ENCODE measurements at places on chromosomes 3 and 15. TPM values are rescaled to one million over a fixed set of nuclear protein-coding genes. Genes with fewer than 3 reads are reported as not detected.

GRCh38 chr3:136512381-136512780 is 239.8 kb downstream of the STAG1 start:
- DNase-seq, result no peak

- no peak for DNase-seq
Measured at GRCh38 chr15:71049706-71050422, 65.4 kb upstream of the THSD4 start.

DNA sequence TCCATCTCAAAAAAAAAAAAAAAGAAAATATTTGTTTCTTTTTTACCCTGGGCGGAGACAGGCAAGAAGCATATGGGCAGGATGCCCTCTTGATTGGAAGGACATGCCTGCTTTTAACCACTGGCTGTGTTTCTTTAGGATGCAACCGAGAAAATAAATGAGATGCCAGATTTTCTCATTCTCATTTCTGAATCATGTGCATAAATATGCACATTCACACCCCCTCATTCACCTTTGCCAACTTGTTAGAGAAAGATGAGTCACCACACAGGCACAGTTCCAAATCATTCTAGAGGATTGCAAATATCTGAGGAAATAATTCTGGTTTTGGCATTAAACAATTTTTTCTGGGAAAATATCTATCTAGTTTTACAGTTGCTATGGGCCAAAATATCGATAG is 3.3 kb downstream of the LIPH start:
- no peak for DNase-seq

SLC22A13 gene
- not detected for total RNA-seq

IVD gene
- 30.4 TPM for total RNA-seq

DNA sequence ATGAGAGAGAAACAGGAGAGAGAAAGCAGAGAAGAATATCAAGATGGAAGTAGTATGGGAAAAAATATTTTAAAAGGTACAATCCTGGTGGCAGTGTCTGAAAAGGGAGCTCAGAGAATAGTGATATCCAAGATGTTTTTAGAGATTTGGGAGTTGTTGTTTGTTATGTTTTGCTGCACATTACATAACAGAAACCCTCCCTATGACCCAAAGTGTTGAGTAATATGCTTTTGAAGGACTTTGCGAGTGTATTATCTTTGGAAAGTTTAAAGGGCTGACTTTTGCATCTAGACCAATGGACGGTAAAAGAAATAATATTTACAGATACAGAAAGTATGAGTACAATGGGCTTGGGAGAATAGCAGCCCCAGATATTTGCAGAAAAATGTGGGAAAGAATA is 759.7 kb downstream of the NTRK3 start:
- DNase-seq, result no peak

GRCh38 chr3:187243933-187244524 is 46.7 kb downstream of the RTP1 start:
- no peak for DNase-seq

DNA sequence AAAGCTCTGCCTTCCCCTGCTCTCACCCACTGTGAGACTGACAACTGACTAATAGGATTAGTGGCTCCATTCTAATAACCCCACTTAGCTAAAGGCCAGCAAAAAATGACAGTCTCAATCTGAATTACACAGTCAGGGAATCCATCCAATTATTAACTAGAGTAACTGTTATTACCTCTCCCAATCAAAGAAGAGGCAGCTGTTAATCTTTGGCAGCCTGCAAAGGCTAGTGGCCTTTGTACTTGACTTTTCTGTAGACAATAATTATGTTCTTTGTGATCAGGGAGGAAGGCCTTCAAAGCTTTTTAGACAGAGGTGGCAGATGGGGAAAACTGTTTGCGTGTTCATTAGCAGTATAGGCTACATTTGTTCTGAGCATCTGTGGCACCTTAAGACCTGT is 177.7 kb downstream of the ISL2 start:
- no peak for DNase-seq

- DNase-seq, result no peak
Measured at GRCh38 chr3:109687626-109688025, 350.3 kb upstream of the DPPA4 start.

DNA sequence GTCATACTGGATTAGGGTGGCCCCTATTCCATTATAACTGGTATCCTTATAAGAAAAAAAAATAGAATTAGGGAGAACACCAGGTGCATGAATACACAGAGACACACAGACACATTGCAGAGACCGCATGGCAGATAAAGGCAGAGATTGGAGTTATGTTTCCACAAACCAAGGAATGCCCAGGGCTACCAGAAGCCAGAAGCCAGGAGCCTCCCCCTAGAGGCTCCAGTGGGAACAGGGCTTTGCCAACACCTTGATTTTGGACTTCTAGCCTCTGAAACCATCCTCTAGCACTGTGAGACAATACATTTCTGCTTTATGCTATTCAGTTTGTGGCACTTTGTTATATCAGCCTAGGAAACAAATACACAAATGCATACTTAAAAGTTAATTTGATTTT is 10.4 kb downstream of the GOLM2 start:
- DNase-seq, result no peak

GRCh38 chr15:91152896-91153581 is 53.0 kb downstream of the SV2B start:
- no peak for DNase-seq

UBA3 gene
- total RNA-seq, result 84.7 TPM

MASP1 gene
- 172 TPM for total RNA-seq

ANKRD63 gene
- total RNA-seq, result not detected

DNA sequence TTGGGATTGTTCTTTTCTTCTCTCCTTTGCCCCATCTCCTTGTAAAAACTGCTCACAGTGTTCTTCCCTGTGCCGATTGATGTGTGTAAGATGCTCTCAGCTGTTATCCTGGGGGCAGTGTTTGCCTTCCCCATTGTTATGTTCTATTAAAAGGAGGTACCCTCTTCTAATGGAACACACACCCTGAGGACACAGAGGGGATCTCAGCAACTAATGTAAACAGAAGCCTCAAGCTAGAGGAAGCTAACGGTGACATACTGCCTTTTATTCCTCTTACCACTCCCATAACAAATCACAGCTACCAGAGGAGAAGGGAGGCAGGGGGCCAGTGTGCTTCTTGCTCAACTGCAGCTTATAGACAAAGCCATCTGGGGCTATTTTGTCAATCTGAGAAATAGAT is 2.2 kb downstream of the TAGLN3 start:
- DNase-seq, result no peak

IL17RE gene
- total RNA-seq, result 15.2 TPM

DNA sequence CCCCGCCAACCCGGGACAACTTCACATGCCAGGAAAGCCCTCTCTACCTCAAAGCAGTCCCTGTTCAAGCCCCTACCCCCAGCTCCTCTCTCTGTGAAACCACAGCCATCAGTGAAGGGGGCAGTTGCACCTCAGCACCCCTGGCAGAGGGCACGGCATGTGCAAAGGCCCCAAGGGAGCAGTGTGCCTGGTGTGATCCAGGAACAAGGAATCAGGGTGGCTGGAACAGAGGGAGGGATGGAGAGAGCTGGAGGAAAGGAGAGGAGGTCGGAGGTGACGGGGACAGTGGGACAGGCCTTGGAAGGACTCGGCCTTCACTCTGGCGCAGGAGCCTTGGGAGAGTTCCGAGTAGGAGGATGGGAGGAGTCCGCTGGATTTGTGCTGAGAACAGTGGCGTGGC is 26.5 kb upstream of the IQSEC1 start:
- no peak for DNase-seq

DNA sequence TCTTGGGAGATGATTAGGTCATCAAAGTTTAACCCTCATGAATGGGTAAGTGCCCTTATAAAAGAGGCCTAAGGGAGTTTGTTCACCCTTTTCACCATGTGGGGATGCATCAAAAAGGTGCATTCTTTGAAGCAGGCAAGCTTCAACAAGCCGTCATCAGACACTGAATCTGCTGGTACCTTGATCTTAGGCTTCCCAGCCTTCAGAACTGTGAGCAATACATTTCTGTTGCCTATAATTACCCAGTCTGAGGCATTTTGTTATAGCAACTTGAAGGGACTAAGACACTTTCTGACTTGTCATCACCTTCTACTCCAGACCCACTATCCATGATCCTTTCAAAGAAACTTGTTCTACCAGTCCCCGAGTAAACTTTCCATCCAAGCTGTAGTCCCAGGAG is 44.6 kb upstream of the LRRC58 start:
- DNase-seq, result no peak

GRCh38 chr3:97899331-97899730 is 72.9 kb downstream of the RIOX2 start:
- DNase-seq, result no peak

DNA sequence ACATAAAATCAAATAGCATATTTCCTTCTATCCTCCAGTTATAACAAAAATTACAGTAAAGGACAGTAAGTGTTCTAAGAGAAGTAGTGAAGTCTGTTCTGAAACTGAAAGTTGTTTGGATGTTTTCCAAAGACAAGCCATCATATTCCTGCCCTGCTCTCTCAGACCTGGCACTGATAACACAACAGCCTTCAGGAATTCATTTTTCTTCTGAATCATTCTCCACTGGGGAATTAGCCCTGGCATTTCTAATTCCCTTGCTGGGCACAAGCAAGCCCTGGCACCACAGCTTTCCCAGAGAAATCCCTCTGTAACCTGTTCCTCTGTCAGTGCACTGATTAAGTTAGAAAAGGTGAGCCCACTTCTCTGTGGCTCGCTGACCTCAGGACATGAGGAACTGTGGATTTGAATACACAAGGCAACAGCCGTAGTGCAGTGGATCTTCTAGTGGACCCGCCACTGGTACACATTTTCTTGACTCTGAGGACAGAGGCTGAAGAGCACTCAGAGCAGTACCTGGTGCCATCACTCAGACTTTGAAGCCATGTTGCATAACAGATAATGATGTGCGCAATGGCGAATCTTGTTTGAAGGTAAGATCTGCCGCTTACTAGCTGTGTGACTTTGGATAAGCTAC is 61.6 kb downstream of the WWTR1 start:
- no peak for DNase-seq

GRCh38 chr15:85415783-85416182 is 35.4 kb downstream of the AKAP13 start:
- no peak for DNase-seq

GOLGA6B gene
- total RNA-seq, result not detected

POPDC2 gene
- total RNA-seq, result 3.4 TPM

DNA sequence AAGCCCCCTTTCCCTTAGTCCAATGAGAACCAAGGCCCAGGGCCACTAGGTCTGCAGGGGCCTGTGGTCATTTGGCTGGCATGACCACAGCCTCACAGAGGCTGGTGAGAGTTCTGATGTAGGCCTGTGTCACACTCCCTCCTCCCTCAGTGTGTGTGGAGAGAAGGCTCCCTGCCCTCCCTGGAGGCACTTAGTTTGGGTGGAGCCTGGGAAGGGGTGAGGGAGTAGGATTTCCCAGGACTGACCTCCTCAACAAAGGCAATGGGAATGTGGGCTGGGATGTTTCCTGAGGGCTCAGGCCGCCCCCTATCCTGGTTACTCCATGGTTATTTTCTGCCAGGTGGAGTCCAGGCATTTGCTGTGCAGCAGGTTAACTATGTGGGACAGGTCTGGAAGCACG is 7.6 kb downstream of the TEX264 start:
- no peak for DNase-seq

DNA sequence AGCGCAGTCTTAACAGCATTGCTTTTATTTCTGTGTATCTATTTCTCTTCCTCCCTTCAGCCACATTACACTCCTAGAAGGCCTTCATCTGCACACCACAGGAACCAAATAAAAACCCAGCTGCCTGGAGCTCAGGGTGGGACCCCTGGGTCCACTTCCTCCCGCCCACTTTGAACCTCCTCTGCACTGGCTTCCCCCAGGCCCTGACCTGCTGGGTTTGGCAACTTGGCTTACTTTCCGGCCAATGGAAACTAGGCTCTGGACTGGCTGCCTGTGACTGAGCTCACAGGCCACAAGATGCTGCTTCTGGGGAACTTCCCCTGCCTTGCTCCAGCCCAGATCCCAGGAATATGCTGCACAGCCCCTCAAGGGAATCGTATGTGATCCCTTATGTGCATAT is 89.8 kb downstream of the SEMA5B start:
- DNase-seq, result no peak

GRCh38 chr3:146334151-146334550 is 83.2 kb upstream of the PLSCR4 start:
- no peak for DNase-seq

- no peak for DNase-seq
Measured at GRCh38 chr3:58073301-58074108, 65.3 kb downstream of the FLNB start.

DNA sequence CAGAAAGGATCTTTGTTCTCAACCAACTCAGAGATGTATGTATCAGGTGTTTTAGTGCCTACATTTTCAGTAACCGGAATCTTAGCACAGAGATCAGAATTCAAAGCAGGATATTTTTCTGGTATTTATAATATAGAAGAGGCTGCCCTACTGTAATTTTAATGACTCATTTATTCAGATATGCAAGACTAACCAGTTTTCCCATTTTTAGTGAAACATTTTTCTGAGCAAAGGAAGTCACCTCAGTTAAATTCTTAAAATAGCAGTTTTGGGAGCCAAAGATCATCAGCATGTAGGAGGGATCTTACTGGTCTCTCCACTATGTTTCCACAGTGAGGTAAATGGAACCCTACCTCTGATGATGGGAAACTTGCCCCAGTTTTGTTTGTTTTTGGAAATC is 42.0 kb downstream of the SRP14 start:
- DNase-seq, result no peak

- no peak for DNase-seq
Measured at GRCh38 chr3:127147291-127147885, 45.5 kb upstream of the PRR23E start.

Data from vagina (tissue), 2 donors.